ENCODE measurements at places on chromosomes 7 and 10.

DNA sequence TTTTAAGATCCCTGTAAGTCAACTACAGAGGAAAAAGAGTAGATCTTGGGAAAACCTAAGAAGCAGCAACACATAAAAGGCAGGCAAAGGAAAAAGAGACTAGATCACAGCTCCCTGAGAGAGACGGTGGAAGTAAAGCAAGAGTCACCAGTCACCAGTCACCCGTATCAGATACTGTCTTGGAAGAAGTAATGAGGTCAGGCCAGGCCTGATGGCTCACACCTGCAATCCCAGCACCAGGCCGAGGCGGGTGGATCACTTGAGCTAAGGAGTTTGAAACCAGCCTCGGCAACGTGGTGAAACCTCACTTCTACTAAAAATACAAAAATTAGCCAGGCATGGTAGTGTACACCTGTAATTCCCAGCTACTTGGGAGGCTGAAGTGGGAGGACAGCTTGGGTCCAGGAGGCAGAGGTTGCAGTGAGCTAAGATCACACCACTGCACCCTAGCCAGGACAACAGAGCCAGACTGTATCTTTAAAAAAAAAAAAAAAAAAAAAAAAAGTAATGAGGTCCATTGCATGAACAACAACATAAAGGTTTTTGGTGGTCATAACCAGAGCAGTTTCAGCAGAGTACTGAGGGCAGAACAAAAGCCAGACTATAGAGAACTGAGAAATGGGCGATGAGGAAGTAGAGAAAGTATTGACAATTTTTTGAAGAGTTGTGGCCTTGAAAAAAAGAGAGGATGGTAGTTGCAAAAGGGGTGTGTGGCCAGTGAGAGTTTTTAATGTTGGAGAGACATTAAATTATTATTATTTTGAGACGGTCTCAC, 16.9 kb downstream of the ZNF713 start:
- no peak for DNase-seq

GRCh38 chr10:6916601-6917000, 336.5 kb upstream of the PRKCQ start:
- DNase-seq = no peak

DNA sequence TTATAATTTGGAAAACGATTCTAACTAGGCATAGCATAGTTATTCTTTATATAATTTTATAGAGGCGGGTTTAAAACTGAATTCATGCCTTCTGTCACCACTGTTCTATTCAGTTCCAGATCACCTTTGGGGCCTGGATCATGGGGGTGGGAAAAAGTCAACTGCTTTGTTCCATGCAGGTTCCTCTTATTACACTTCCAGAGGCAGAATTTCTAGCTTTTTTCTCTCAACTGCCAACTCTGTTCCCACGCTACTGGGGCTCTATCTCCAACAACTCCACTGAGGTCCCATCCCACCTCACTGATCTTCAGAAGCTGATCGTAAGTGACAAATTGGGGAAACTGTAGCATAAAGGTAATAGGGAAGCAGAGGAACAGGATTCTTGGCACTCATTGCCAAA, 283.6 kb upstream of the IMMP2L start:
- no peak for DNase-seq

DNA sequence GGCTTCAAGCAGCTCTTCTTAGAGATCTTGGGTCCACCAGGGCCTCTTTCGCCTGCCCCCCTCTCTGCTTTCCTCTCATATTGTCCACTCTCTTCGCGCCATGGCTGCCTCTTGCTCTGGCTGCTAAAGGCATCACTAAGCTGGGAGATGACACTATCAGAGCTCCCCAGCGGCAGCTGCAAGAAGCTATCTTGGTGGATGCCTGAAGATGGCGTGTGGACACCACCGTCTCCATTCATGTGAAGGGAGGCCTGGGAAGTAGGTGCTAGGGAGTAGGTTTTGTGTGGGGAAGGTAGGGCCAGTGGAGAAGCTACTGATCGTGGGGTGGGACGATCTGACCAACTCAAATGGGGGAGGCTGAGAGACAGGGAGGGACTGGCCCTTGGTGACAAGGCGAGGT, 45.9 kb upstream of the PDLIM1 start:
- no peak for DNase-seq

GRCh38 chr10:83427101-83427500, 712.2 kb upstream of the GHITM start:
- no peak for DNase-seq

DNA sequence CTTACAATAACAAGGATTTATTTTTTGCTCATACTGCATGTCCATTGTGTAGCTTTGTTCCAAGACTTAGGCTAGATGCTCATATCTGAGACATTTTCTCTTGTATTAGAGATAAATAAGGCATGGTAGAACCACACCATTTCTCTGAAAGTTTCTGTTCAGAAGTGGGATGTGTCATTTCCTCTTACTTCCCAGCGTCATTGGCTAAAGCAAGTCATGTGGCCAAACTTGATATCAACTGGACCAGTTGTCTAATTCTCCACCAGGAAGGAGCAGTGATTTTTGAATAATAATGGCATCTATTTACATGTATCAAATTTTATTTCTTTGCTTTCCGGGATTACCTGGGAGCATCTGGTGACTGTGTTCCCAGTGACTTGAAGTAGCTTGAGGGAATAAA, 38.3 kb downstream of the AHCYL2 start:
- no peak for DNase-seq

GRCh38 chr7:57220746-57221145, 88.5 kb upstream of the ZNF479 start:
- DNase-seq = no peak

GRCh38 chr7:2559283-2559950, 638 bp downstream of the IQCE start:
- no peak for DNase-seq

GRCh38 chr10:72080042-72080975, 8.0 kb downstream of the SPOCK2 start:
- no peak for DNase-seq

DNA sequence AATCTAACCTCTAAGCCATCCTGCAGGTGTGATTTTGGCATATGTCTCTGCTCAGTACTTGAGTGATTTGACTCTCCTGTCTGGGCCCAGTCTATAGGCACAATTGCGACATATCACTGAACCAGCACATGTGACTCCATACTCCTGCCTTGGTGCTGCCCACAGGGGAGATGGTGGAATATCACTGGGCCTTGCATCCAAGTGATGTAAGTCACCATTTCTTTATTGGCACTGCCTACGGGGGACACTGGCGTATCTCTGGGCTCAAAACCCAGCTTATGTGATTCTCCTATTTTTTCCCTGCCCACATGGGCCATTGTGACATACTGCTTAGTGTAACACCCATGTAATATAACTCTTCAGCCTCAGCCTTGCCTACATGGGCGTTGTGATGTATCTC, 48.1 kb upstream of the ZNF680 start:
- DNase-seq = no peak

GRCh38 chr10:128420623-128421022, 294.4 kb upstream of the MKI67 start:
- DNase-seq = no peak

GRCh38 chr7:66146701-66147100, 32.1 kb downstream of the CRCP start:
- DNase-seq = no peak

DNA sequence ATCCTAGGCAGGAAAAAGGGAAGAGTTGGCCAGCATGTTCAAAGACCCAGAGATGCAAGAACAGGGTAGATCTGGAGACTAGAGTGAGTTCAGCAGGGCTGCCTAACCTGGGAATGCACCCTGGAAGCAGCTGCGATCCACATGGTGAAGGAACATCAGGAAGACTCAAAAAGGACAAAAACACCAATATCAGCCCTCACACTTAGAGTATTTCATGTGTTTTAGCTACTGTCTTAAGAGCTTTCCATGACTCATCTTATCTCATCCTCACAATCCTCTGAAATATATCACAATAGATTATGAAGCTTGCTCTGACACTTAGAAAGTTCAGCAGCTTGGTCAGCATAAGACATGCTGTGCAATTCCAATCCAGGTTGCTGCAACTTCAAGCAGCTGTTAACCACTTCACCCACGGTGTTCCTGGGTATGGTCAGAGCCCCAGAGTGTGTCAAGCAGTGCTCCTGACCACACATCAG, 380.9 kb downstream of the PARD3 start:
- peak; percentile 45 for DNase-seq

Data from fibroblast of skin of left biceps (primary cell).